T-cell (primary cell): ENCODE measurements at places on chromosomes 7 and 10. TPM values are rescaled to one million over a fixed set of nuclear protein-coding genes. Genes with fewer than 3 reads are reported as not detected.

MDFIC gene
- total RNA-seq: 56.3 TPM

TUBAL3 gene
- total RNA-seq: not detected

SPDYE9 gene
- not detected for total RNA-seq

DNA sequence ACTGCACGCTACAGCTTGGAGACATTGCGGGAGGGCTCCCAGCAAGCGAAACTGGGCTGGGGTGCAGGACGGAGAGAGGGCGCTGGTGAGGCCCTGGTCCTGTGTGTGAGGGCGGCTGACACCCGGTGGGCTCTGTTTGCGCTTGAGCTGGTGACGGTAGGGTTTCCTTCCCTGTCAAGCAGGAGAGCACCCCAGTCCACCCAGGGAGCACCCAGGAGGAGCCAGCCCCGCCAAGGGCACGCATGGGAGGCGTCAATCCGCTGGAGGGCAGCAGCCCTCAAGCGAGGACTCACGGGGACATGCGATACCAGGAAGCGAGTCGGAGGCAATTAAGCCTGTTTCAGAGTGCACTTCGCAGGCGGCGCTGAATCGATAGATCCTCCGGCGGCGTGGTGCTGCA is 109.4 kb downstream of the MAD1L1 start:
- no peak overlapping the region for H3K27ac ChIP-seq
- no peak for DNase-seq
- H3K4me1 ChIP-seq: peaks cover 19% of the 10 kb centered on the region
- no peaks in the 10 kb centered on the region for H3K27me3 ChIP-seq
- no peaks in the 10 kb centered on the region for H3K36me3 ChIP-seq

GRCh38 chr10:95660283-95660682 is 3.8 kb upstream of the ALDH18A1 start:
- peaks cover 8% of the 10 kb centered on the region for H3K36me3 ChIP-seq
- H3K4me1 ChIP-seq: peaks cover 13% of the 10 kb centered on the region
- H3K4me3 ChIP-seq: no peak overlapping the region
- no peak overlapping the region for H3K27ac ChIP-seq
- no peaks in the 10 kb centered on the region for H3K27me3 ChIP-seq

DNA sequence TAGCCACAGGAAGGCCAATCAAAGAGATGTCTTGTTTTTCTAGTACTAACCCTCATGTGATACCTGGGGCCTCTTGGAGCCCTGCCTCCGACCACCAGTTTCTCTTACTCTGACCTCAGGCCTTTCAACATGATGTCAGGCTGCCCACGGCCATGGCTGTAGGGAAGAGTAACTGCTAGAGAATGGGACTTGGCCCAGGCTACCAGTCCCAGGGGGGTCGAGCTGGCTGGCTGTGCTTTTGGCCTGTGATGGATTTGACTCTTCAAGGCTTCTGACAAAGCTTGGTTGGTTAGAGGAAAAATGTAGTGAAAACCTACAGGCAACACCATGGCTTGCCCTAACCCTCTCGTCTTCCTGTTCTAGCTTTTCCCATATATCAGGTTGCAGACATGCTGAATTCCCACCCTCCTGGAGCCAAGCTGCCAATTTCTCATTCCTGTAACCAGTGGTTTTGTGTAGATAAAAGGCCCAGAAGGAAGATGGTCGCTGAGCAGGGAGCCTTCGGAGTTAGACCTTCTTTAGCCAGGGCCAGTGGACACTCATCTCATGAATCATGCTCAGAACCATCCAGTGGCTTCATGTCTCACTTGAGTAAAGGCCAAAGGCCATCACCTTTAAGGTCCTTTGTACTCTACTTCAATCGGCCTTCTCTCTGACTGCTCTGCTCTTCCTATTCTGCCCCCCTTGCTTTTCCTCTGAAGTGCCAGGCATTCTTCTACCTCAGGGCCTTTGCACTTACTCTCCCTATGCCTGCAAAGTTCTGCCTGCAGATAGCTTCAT is 19.7 kb downstream of the SUFU start:
- no peak overlapping the region for H3K27ac ChIP-seq
- H3K36me3 ChIP-seq: peaks cover 28% of the 10 kb centered on the region
- no peak overlapping the region for H3K4me3 ChIP-seq
- no peaks in the 10 kb centered on the region for H3K4me1 ChIP-seq
- no peaks in the 10 kb centered on the region for H3K27me3 ChIP-seq

DNA sequence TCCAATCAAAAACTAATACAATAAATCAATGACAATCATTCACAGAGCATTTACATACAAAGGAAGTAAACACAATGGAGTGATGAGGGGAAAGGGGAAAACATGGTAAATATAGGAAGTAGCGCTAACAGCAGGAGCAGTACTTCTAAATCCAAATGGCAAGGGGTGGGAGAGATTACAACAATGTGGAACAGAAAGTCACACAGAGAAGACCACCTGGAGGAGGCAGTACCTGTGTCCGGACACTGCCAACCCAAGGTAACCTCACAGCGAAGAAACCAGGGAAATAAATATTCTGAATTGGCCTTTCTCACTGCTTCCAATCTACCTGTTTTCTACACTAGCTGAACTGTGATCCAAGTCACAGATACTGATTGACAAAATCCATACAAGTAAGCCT is 58.2 kb downstream of the ABI1 start:
- no peaks in the 10 kb centered on the region for H3K27me3 ChIP-seq
- no peak for DNase-seq
- H3K27ac ChIP-seq: no peak overlapping the region
- H3K36me3 ChIP-seq: no peaks in the 10 kb centered on the region
- no peak overlapping the region for H3K4me3 ChIP-seq
- peaks cover 51% of the 10 kb centered on the region for H3K4me1 ChIP-seq

IGF2BP3 gene
- 0.54 TPM for total RNA-seq

- no peak overlapping the region for H3K27ac ChIP-seq
- no peak for DNase-seq
- H3K4me1 ChIP-seq: no peaks in the 10 kb centered on the region
- peaks cover 26% of the 10 kb centered on the region for H3K27me3 ChIP-seq
- no peak overlapping the region for H3K4me3 ChIP-seq
- no peaks in the 10 kb centered on the region for H3K36me3 ChIP-seq
Measured at GRCh38 chr10:78798976-78799730, 269.6 kb upstream of the ZMIZ1 start.

DNA sequence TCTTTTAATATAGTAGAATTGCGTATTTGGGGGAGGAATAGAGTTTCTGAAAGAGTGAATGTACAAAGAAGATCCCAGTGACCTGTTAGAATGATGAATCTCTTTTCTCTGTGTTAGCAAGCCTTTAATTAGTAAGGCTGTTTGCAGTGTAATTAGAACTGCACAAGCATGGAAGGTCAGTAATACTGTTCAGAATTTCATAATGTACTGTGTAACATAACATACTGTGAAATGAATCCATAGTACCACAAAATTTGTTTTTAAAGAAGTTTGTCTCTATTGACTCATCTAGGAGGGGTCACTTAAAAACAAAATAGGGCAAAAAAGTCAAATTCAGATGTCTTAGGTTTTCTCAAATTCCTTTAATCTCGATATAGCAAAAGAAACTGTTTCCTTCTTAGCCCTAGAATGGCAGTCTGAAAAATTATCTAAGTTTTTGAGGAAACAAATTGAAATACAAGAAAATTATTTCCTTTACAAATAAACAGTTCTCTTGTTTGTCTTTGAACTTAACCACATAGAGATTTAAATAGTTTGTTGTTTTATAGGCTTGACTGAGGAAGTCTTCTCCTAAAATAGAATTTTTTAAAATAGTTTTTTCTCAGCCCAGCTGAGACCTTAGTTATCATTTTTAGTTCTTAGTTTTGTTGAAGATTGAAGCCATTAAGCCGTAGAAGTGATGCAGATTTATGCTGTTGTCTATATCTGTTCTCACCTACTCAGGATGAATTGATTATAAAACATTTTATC is 12.5 kb downstream of the ADK start:
- H3K4me1 ChIP-seq: no peaks in the 10 kb centered on the region
- H3K27ac ChIP-seq: no peak overlapping the region
- no peaks in the 10 kb centered on the region for H3K36me3 ChIP-seq
- H3K27me3 ChIP-seq: no peaks in the 10 kb centered on the region

GRCh38 chr10:132151286-132151950 is 35.3 kb upstream of the DPYSL4 start:
- no peak overlapping the region for H3K27ac ChIP-seq
- no peak for DNase-seq
- H3K4me1 ChIP-seq: no peaks in the 10 kb centered on the region
- no peak overlapping the region for H3K4me3 ChIP-seq
- peaks cover 11% of the 10 kb centered on the region for H3K27me3 ChIP-seq
- no peaks in the 10 kb centered on the region for H3K36me3 ChIP-seq

DNA sequence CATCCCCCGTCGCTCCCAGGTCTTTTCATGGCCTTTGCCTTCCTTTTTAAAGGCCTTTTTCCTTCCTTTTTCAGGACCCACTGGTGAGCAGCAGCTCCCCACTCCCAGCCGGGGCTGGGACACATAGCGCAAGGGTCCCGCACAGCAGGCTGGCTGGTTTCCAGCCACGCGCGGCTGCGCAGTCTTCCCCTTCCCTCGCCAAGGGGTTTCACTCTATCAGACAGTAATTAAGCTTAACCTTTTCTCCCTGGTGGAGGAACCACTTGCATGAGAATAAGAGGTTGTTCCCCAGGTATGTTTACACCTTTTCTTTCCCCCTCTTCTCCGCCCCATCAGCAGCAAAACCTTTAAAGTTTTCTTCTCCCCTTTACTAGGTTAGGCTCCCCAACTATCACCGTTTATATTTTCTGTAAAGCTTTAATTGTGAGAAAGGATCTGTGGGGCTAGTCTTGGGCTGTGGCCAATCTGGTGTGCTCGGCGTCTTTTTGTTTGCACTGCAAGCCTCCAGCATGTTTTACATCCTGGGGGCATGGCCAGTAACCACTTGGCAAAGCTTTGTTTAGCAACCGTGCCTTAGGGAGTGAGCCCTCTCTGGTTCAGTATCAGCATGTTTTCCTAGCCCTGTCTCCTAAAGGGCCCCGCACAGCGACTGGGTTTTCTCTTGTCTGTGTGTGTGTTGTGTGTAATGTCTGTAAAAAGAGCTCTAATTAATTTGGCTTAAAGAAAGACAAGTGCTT is 219.6 kb downstream of the PHF14 start:
- H3K4me3 ChIP-seq: no peak overlapping the region
- peaks cover 2% of the 10 kb centered on the region for H3K27me3 ChIP-seq
- DNase-seq: no peak

DNA sequence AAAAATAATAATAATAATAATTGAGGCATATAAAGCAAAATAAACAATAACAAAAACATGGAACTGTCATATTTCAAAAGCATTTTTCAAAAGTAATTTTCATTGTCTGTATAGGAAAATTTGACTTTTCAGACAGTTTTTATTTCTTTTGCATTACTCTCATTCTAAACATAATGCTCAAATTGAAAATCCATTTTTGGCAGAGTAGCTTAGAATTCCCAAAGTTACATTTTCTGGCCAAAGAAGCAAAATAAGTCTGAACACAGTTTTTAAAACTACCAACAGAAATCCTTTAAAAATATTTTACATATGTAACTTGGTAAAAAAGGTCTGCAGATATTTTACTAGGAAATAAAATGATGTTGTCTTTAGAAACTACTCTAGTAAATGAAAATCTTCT is 535.4 kb downstream of the ANKRD7 start:
- no peak for DNase-seq
- H3K4me3 ChIP-seq: no peak overlapping the region
- no peaks in the 10 kb centered on the region for H3K27me3 ChIP-seq

DNA sequence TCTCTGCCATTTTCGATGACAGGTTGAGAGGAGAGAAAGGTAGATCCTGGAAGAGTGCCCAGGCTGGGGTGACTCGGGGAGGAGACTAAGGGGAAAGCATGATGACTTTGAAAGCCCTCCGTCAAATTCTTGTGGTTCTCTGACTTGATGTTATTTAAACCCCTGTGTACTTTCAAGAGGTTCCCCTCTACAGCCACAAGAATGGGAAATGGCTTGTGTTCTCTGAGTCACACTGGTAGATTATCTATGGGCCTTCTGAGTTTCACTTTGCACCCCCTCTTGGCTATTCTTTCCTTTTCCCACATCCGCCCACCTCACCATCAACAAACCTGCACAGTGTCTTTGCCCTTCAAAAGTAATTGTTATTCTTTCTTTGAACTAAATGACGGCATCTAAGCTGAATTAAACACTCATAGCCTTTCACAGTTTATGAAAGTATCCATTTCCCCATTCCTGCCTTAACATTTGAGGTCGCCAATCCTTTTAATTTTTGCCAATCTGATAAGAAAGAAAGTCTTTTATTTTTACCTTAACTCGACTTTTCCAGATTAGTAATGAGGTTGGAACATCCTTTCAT is 24.1 kb downstream of the PRF1 start:
- H3K27me3 ChIP-seq: no peaks in the 10 kb centered on the region
- peaks cover 6% of the 10 kb centered on the region for H3K4me1 ChIP-seq
- no peak overlapping the region for H3K4me3 ChIP-seq
- peak overlapping the region; percentile 44 for H3K27ac ChIP-seq
- no peaks in the 10 kb centered on the region for H3K36me3 ChIP-seq

DNA sequence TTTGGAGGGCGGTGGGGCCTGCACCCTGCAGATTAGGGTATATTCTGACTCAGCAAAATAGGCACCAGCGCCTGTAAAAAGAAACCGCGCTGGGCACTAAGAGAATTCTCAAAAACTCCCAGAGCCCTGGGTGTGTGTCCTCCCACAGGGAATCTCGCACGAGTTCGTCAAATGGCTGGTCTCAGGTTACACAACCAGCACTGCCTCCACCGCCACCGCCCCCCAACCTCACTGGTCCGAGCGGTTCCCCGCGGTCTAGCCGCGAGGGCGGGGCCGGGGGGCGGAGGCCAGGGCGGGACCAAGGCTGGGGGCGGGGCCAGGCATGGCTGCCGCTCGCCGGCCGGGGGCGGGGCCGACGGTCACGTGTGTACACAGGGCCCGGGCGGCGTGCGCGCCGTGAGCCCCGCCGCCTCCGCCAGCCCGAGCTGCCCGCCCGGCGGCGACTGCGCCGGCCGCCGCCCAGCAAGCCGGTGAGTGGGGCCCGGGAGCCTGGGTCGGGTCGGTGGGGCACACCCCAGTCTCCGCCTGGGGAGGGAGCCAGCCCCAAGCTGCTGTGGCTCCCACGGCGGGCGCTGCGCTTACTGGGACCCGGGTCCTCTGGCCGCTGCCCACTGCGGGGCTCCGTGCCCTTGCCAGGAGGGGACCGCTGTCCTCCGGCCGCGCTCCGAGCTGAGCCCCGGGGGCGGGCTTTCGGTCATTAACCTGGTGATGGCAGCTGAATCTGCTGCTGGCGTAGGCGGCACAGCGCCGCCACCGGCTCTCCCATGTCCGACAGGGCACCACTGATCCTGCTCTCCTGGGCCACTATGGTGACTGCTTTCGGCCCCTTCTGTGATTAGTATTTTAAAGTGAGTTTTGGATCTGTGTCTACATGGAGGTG is at the start of gene GPR146:
TSS of gene GPR146 (plus strand) at position 358 of the 880 bp plus-strand sequence. CDS start 12,970 bp downstream, outside the sequence.
- H3K36me3 ChIP-seq: no peaks in the 10 kb centered on the region
- peak within 1 kb of the TSS; percentile 60 for H3K4me3 ChIP-seq
- no peaks in the 10 kb centered on the region for H3K27me3 ChIP-seq
- H3K27ac ChIP-seq: peak within 1 kb of the TSS; percentile 44

DNA sequence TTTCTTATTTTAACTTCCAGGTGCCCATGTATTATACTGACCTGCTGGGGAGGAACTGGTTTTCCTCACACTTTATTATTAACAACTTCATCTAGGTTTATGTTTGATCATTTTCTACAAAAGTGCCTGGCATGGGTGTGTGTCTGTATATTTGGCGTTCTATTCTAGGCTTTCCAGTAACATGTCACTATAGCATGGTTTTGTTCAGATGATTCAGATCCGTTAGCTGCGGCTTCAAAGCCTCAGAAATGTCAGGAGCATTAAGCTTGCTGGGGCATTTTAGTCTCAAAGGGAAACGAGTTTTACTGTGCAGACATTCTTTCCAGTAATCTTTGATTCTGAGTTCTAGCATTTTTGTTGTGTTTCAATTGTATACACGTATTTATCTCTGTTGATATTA is 2.3 kb downstream of the INPP5A start:
- H3K4me1 ChIP-seq: peaks cover 70% of the 10 kb centered on the region
- H3K36me3 ChIP-seq: no peaks in the 10 kb centered on the region
- no peaks in the 10 kb centered on the region for H3K27me3 ChIP-seq
- peak overlapping the region; percentile 47 for H3K4me3 ChIP-seq
- H3K27ac ChIP-seq: peak overlapping the region; percentile 42

HTR7 gene
- total RNA-seq: not detected
